ENCODE measurements at places on chromosomes 7 and 10.

DNA sequence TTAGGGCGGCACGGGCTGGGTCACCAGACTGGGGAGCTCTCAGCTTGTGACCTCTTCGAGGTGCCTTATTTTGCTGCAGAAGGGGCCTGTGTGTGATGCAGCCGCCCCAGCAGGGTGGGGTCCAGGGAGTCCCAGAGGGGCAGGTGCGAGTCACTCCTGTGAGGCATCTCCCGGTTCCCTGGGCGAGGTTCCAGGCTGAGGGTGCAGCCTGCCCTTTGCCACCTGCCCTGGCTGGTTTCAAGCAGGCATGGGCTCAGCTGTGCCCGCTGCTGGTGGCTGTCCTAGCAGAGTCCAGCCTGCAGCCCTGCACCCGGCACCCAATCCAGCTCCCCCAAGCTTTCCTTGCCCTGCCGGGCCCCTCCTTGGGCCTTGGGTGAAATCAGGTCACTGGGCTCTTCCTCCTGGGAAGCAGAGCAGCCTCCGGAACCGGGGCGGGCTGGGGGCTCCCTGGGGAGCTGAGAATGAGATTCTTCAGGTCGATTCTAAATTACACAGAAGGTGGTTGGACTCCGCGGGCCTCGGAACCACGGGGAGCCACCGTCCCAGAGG is 64.8 kb downstream of the PWWP2B start:
- DNase-seq, result no peak

- DNase-seq, result no peak
These were observed 346.4 kb downstream of the THSD7A start for GRCh38 chr7:11485636-11486035.

DNA sequence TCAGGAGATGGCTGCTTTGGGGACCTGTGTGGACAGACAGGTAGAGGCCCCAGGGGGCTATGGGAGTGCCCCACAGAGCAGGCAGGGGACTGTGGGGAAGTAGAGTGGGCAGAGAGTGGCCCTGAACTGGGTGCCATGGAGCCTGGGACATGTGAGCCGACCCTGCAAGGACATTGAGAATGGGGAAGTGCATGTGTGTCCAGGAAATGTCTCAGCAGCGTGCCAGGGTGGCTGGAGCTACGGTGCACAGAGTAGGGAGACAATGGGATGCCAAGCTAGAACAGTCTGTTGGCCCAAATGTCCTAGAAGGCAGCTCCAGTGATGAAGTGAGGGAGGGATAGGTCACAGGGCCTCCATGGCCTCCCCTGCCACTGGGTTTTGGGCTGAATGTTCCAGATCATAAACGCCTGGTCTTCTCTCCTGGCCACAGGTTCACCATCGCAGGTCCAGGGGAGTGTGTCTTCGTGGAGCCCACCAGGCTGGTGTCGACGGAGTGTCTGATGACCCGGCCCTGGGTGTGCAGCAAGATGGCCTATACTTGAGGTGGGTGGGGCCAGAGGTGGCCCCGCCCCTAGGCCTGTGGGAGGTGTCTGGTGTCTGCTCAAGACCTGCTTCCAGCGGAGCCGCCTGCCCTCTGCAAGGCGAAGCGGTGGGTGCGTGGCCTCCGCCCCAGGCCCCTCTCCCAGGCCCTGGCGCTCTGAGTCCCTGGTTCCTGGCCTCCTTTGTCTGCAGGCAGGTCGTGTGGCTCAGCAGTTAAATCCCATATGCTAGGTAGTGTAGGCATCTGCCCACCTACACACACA is 20.5 kb downstream of the CLEC2L start:
- DNase-seq, result no peak

- no peak for DNase-seq
These were observed 195.3 kb downstream of the PPP1R9A start for GRCh38 chr7:95102662-95103061.

- no peak for DNase-seq
These were observed 141.0 kb downstream of the DKK1 start for GRCh38 chr10:52455098-52455497.

GRCh38 chr10:89032141-89032891 is 41.7 kb downstream of the FAS start:
- no peak for DNase-seq

DNA sequence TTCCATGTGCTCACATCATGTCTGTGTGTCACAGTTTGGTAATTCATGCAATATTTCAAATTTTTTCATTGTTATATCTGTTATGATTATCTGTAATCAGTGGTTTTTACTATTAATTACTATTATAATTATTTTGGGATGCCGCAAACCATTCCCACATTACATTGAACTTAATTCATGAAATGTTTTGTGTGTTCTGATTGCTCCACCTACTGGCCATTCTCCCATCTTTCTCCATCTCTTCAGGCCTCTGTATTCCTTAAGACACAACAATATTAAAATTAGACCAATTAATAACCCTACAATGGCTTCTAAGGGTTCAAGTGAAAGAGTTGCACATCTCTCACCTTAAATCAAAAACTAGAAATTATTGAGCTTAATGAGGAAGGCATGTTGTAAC is 398.5 kb downstream of the PCDH15 start:
- DNase-seq, result no peak

DNA sequence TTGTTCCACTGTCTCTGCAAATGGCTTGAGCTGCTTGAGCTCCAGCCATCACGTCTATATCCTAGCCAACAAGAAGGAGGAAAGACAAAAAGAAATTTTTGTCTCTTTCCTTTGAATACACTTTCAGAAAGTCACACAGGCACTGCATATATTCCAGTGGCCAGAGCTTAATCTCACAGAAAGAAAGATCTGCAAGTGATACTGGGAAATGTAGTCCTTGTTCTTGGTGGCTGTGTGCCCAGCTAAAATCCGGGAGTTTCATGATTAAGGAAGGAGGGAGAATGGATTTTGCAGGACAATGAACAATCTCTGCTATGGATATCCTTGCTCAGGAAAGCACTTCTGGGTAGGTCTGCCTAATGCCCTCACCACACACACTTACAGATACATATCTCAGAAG is 19.5 kb upstream of the DLG5 start:
- no peak for DNase-seq

DNA sequence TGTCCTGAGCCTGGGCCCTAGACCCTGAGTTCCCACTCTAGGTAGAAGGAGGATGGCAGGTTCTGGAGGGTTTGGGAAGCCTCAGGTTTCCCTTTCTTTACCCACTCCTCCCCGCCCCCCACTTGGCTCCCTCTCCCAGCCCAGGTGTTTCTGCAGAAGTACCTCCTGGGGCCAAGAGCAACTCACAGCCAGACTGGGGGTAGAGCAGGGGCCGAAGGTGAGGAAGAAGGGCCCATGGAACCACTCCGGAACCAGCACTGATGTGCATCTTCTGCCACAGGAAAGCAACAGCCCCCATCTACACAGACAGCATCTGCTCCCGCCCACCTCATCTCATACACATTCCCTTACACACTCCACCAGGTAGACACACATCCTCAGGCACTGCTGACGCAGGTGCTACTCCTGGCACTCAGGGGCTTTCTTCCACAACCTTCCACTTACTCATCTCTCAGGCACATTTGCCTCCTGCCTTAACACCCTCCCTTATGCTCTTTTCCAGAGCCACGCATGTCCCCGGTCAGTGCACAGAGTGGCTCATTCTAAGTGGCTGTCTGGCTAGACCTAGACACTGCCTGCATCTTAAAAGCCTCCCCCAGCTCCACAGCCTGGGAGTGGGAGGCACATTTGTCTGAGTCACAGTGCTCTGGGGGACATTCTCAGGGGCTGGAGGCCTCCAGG is 1.8 kb downstream of the EPHB6 start:
- peak; percentile 21 for DNase-seq

DNA sequence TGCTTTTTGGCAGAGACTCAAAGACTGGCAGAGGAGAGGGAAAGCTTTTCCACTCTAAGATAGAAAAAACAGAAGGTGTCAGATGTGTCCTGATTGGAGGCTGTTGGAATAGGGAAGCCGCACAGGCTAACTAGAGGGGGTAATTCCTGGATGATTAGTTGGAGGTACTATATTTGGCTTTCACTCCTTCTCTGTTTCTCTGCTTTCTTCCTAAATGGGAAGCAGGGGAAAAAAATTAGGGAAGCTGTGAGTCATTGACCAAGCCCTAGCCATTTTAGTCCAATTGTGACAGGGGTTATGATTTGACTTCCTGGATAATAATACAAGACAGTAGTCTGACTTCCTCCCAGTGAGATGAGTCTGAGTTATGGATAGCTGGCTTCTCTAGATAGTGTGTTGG is 475.2 kb upstream of the CELF2 start:
- DNase-seq, result no peak

- DNase-seq, result no peak
These were observed 173.8 kb downstream of the DIP2C start for GRCh38 chr10:515674-516073.

DNA sequence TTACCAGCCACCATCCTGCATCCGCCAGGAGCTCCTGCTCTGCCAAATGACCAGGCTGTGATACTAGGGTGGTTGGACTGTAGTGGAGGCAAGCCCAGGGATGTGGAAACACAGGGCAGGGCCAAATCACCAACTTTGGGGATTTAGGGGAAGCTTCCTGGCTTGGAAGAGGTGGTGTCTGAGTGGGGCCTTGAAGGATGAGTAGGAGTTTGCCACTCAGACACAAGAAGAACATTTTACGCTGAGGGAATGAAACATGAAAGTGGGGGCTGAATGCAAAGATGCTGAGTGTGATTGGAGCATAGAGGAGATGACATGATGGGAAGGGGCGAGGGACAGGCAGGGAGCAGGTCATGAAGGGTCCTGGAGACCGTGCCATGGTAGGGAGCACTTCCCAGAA is 329.5 kb downstream of the RPS24 start:
- no peak for DNase-seq

DNA sequence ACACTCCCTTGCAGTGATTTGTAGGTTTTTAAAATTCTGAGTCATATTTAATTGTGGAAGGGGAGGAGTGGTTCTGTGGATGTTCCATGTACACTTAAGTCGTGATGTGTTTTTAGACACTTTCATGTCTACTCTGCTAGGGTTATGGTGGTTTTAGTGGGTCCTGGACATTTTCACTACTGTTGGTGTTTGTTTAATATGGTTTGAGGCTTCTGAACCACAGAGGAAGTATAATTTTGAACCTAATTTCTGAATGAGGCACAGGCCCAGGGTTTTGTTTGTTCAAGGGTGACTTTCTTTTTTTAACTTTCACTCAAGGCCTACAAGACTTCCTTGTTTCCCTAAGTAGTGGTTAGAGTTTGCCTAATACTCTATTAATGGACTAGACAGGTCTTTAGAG is 13.3 kb downstream of the SLC26A5 start:
- no peak for DNase-seq

- no peak for DNase-seq
These were observed 132.6 kb downstream of the USP6NL start for GRCh38 chr10:11478807-11479206.

DNA sequence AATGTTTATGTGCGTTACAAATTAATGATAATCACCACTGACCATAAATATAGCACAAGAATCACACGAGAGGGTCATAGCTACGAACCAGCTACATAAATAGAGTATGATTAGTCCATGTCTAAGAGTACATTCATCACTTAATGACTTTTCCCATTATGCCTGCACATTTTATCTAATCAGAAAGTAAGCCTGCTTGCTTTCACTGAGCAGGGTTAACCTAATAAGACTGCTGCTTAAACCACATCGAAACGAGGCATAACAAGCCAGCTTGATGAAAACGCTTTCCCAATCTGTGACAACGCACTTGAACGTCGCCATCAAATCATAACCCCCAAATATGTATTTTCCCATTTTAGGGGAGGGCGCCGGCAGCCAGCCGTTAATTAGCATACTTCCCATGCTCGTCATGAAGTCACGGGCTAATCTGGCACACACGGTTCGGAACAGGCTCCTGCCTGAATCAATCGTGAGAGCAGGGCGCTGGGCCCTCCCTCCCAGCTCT is 71.5 kb downstream of the EBF3 start:
- DNase-seq, result no peak

DNA sequence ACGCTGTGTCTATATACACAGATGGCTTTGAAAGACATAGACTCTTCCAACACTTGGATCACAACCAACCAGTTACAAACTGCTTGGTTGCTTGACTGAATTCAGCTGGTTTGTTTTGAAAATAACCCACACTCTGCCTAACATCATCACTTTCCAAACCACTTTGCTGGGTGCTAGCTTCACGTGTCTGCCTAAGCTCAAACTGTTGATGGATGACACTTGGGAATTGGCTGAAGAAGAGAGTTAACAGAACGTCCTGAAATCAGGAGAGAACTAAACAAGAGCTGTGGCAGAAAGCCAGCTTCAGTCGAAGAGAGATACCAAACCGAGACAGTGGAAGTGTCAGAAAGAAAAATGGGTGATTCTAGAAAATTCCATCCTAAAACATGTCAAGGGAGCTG is 420.8 kb upstream of the AUTS2 start:
- DNase-seq, result no peak

DNA sequence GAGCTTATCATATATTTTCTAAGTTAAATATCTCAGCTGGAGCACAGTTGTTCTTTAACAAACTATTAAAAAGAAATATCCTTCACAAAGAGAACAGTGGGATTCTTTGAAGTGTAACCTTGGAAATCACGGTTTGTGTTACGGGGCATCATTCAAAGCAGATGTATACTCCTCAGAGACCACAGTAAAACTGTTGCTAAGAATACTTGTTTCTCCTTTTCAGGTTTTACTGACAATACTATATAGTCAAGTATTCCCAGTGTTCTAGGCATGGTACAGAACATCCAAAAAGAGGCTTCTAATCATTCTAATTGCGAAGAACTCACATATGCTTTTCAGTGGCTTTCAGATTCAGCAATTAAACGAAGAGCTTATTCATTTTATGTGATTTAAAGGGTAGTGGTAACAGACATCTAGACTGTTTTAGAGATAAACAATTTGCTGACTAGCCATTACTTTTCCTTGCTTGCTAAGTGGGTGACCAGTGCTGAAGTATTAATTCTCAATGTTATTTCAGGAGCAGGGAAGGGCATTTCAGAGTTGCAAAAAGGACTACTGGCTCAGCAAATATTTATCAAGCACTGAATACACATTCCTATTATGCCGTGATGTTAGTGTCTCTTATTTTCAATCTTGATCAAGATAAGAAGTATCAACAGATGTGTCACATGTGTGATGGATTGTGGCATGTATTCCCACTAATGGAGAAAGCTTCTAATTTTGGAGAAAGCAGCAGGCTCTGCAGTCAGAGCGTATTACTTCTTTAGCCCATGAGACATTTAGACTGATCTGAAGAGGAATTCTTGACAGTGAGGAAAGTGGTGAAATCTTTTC is 236.8 kb downstream of the RNLS start:
- DNase-seq, result no peak

DNA sequence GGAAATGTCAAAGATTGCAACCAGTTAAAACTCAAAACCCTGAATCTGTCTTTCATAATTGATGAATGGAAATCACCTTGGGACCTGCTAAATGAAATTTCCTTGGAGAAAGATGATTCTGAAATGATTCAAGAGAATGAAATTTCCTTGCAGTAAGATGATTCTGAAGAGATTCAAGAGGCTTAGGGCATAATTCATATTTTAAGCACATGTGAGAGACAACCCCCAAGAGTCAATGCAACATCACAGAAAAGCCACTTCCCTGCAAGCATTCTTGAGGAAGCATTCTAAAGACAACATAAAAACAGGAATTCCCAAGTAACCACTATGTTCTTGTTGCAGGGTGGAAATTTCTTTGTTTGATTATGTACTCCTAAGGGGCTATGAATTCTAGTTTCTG is 113.7 kb downstream of the RELN start:
- DNase-seq, result no peak

GRCh38 chr10:78290131-78290750 is 256.6 kb downstream of the RPS24 start:
- no peak for DNase-seq

GRCh38 chr10:60508831-60509230 is 119.2 kb upstream of the ANK3 start:
- DNase-seq, result no peak

Data from CD4-positive, alpha-beta T cell treated with Interleukin-17A for 4 hours (primary cell).